CD4-positive, alpha-beta T cell treated with Interleukin-10 for 1 hour (primary cell): ENCODE measurements at places on chromosomes 13 and 19.

DNA sequence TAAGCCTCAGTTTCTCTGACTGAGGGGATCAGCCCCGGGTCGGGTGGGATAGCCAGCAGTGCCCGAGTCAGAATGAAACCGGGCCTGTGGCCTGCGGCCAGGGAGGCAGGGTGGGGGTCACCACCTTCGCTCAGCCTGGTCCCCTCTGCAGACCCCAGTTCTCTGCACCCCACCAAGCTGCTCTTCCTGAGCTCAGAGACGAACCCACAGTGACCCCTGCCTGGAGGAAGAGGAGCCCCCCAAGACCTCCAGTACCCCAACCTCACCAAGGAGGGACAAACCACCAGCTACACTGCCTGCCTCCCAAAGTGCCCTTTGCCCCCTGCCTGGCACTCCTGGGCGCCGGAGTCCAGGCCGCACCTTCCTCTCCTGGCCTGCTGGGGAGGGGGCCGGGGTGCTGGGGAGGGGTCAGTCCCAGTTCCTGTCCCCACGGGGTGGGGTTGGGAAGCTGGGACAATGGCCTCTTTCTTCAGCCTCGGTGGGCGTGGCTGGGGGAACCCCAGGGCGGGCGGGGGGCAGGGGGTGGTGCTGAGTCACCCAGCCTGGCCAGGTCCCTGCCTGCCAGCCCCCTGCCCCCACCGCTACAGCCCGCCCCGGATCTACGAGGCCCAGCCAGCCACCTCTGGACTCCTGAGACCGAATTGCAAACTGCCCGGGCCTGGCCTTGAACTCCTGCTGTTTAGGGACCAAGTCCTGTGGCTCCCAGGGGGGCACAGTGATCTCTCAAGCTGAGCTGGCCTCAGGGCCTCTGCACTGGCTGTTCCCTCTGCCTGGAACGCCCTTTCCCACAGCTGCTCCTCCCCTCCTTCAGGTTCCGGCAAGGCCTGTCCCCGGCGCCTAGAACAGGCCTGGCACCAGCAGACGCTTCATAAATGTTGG lies 14.3 kb downstream of the ZBTB7A start:
- no peak for DNase-seq

GRCh38 chr19:10289836-10290356 lies at the start of gene ICAM5:
TSS of gene ICAM5 (plus strand) at chr19:10289952. CDS start at chr19:10290044, 92 bp downstream.
- peak; percentile 41 for DNase-seq

DNA sequence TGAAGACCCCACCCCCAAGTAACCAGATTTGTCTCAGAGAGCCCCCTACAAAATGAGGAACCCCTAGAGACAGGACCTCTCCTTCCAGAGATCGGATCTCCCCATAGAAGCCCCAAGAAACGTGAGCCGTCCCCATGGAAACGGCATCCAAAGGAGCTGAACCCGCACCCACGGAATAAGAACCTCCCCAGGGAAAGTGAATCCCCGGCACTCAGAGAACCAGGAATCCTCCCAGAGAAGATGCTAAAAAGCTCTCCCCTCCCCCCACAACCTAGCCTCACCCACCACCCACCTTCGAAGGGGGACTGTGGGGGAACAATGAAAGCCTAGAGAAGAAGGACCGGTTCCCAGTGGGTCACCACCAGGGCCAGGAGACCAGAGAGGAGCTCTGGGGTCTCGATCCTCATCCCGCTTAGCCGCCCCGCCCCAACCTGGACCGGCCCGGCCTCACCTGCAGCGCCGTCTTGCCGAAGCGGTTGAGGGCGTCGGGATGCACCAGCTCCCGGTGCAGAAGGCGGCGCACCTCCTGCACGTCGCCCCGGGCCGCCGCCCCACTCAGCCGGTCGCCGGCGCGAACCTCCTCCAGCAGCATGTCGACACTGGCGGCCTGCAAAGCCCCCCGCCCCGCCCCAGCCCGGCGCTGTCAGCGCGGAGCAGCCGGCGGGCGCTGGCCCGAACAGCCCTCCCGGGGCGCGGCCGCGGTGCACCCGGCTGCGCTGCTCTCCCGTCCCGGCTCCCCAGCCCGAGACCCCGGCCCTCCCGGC lies 535 bp downstream of the CDKN2D start:
- peak; percentile 24 for DNase-seq

- no peak for DNase-seq
Observed at GRCh38 chr19:29664753-29665214, 477 bp upstream of the PLEKHF1 start.

DNA sequence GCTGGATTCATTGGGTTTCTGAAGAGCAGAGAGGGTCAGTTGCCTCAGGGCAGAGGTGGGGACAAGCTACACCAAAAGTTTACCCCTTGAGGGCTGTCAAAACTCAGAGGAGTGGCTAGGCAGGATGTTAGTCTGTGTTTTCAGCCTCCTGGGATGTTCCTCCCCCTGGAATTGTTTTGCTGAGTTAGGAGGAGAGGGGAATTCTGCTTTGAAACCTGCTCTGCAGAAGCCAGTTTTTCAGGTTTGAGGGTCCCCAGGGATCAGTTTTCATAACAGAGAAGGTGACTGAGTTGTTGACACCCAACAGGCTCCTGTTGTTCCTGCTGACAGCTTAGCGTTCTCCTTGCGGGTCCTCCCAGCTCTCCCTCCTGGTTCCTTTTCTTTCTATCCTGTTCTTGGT lies 121.9 kb upstream of the TMTC4 start:
- no peak for DNase-seq
